ENCODE measurements at places on chromosomes 13 and 19.

- no peak for DNase-seq
These were observed 4.8 kb upstream of the ZNF536 start for GRCh38 chr19:30367421-30367820.

DNA sequence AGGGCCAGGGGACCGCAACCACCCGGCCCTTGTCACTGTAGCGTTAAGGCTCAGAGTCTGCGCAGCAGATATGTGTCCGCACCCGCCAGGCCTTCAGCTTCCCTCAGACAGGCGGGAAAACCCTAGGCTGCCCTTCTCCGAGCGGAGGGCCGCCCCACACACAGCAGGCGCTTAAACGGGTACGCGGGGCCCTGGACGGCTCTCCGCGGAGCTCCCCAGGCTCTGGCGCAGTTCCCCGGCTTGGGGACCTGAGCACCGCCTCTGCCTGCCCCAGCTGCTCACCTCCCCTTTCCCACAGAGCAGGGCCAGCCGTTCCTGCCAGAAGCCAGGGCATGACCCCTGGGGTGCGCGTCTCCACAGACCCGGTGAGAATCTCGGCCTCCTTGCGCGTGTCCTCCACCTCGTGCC, 593 bp downstream of the ZNF135 start:
- no peak for DNase-seq

DNA sequence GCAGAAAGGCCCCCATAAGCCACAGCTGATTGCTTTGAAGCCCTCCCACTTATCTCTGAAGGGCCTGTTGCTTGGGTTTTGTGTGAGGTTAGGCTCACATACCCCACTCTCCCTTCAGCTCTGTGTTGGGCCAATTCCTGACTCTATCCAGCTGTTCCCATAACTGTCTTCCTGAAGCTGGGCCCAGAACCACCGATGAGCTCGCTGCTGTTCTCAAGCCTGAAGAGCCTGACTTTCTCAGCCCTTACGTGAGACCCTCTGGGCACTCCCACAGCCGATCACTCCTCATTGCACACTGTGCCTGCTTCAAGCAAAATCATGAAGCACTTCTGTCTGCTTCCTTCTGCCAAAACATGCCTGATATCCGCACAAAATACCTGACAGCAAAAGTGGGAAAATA, 124.1 kb downstream of the CRYL1 start:
- no peak for DNase-seq

DNA sequence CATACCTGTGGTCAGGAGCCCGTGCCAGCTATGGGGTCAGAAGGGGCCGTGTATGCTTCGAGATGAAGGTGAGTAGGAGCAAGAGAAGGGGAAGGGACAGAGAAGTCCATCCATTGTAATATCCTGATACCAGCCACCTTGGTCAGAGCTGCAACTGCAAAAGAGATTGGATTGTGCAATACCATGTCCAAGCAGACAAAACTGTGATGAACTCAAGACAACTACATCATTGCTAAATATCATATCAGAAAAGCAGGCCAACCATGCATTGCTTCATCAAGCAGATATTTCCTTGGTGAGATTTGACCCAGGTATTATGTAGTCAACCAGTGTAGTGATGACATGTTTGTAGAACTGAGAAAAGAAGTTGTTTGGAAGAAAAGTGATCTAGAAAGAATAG, 12.1 kb downstream of the HNRNPUL1 start:
- DNase-seq: peak; percentile 76

DNA sequence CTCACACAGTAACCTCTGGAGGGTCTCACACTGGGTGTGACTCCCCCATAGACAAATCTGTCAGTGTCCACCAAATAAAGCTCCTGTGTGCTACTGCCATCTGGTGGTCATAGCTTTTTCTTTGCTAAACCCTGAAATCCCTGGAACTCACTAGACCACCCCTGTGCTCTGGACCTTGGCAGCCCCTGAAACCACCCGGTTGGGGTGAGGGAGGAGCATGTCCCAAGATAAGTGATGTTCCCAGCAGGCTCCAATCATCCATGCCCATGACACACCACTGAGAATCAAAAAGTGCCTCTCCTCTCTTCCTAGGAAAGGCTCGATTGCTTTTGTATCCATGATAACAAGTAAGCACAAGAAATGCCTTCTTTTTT, 6.5 kb upstream of the HSD17B14 start:
- DNase-seq: peak; percentile 30

DNA sequence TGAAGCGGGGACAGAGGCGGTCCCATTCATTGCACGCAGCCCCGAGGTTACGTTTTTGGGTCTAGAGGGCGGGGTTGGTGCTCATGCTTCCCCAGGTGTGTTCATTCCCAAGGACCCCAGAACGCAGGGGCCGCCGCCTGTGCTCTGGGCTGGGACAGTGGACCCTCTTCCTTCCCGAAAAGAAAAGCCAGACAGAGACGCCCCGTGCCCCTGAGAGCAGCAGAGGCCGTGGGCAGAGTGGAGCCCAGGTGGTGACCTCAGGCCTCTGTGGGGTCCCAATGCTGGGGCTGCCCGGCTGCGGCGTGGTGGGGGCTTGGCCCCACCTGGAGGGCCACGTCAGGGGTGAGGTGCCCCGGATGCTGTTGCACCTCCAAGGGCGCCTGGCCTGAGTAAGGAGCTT, 15.4 kb downstream of the SGTA start:
- DNase-seq: no peak
